Gastroesophageal sphincter (tissue), 4 donors: ENCODE measurements at places on chromosomes 7 and 10. TPM values are rescaled to one million over a fixed set of nuclear protein-coding genes. Genes with fewer than 3 reads are reported as not detected.

DNA sequence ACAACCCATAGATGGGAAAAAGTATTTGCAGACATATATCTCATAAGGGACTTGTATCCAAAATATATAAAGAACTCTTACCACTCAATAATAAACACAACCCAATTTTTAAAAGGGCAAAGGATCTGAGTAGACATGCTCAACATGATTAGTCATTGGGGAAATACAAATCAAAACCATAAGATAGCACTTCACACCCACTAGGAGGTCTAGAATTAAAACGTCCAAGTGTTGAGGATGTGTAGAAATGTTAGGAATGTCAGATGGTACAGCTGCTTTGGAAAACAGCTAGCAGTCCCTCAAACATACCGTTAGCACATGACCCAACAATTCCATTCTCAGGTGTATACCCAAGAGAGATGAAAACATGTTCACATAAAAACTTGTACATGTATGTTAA is 8.3 kb downstream of the PSTK start:
- ATAC-seq: no peak

DNA sequence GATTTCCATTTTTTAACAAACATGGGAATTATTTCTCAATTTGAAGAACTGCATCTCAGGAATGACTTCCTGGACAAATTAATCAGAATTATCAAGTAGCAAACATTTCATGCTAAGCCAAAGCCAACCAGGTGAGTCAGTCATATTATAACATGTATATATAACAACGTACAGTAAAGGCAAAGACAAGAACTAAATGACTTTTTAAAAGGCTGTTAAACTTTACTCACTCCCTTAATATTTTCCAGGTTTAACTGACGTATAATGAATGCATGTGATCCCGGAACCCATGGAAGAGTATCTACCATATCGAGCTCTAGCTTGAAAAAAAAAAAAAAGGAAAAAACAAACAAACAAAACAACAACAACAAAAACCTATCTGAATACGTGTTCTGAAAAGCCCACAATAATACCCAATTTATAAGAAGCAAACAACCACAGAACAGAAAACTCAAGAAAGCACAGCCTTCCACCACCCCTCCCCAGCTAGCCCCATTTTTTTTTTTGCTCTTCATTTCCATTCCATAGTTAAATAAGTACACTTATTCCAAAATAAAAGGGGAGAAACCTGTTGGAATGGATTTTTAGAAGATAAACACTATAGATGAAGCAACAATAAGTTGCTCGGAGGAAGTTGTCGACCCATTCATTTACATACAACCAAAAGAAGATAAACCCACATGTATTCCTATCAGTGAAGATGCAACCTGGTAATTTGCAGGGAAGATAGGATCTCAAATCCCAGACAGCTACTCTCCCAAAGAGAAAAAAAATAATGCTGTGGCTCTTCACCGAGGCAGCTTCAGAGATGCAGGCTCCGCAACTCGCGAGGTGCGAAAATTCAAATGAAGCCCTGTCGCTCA is 537 bp downstream of the NAPEPLD start:
- ATAC-seq: no peak

The ZNF282 gene
- 26.3 TPM for total RNA-seq

The DPYSL4 gene
- 2.0 TPM for total RNA-seq

DNA sequence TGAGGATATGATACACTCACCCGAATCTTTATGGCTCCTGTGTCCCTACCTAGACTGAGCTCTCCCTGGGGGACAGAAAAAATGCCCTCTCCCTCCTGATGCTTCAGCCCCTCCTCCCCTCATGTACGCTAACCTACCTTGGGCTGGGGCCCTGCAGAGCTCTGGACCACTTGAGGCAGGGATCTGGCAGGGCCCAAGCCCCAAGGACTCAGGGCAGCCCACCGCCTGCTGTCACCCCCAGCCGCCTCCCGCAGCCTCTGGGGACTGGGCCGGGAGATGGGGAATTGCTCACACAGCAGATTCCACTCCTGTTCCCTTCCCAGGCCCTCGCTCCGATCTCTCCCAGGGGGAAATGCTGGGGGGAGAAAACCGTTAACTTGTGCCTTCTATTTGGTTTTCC is 32.9 kb upstream of the LBX1 start:
- no peak for ATAC-seq

The TUBB8 gene
- not detected for total RNA-seq

- ATAC-seq: no peak
Measured at GRCh38 chr10:129956876-129957673, 7.0 kb downstream of the EBF3 start.

The METTL27 gene
- total RNA-seq: 7.8 TPM

The AKR1D1 gene
- not detected for total RNA-seq

DNA sequence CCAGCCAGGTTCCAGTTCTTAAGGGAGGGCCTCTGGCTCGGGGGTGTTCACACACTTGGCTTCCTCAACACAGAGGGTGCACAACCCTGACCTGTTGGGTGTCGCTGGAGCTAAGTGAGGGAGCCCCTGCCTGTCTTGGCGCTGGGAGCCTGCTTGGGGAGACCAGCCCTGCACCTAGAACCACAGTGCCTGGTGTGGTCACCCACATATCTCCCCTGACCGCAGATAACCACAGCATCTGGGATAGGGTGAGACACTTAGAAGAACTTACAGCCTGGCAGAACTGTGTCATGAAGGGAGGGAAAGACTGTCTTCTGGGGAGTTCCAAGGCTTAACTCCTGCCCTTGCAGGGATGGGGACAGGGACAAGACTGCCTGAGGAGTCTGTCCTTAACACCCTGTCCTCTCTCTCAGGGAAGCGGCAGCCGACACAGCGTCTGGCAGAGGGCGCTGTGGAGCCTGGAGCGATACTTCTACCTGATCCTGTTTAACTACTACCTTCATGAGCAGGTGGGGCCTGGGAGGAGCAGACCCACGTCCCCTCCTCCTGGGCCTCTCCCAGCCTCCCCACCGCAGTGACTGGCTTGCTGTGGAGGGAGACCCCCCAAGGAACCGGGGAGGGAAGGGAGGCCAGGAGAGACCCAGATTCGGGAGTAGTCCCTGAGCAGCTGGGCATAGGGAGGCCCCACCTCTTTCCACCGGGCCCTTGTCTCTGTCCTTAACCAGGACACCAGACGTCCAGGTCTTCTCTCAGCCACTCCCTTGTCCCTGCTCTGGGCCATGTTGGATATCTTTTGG is 59.0 kb downstream of the PALD1 start:
- no peak for ATAC-seq

The PPIF gene
- total RNA-seq: 24.8 TPM

- no peak for ATAC-seq
Measured at GRCh38 chr7:28427236-28427635, 14.9 kb downstream of the CREB5 start.

The TUBAL3 gene
- total RNA-seq: not detected

DNA sequence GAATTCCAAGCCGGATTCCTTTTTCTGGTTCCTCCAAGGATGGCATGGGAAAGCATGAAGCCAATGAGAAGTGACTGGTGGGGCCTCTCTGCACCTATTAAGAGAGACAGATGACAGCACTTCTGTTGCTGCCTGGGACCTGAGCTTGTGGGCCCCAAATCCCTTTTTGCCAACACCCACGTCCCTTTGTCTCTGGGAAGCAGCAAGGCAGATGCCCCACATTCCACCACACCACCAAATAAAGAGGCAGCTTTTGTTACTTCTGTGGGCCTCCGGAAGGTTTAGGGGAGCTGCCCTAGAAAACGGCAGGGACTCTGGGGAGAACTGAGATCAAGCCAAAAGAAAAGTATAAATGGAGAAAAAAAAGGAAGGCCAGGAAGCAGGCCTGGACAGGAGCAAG is 3.4 kb downstream of the CCDC136 start:
- no peak for ATAC-seq

The AUTS2 gene
- 48.7 TPM for total RNA-seq

GRCh38 chr10:32253821-32254220 is 93.1 kb downstream of the EPC1 start:
- ATAC-seq: no peak
